Muscle of back (tissue), 13 donors: ENCODE measurements at places on chromosomes 1 and 21. TPM values are rescaled to one million over a fixed set of nuclear protein-coding genes. Genes with fewer than 3 reads are reported as not detected.

- DNase-seq, result no peak
Observed at GRCh38 chr1:75708910-75709309, 15.6 kb upstream of the ACADM start.

- DNase-seq, result no peak
Observed at GRCh38 chr1:40064797-40065499, 24.4 kb downstream of the CAP1 start.

DNA sequence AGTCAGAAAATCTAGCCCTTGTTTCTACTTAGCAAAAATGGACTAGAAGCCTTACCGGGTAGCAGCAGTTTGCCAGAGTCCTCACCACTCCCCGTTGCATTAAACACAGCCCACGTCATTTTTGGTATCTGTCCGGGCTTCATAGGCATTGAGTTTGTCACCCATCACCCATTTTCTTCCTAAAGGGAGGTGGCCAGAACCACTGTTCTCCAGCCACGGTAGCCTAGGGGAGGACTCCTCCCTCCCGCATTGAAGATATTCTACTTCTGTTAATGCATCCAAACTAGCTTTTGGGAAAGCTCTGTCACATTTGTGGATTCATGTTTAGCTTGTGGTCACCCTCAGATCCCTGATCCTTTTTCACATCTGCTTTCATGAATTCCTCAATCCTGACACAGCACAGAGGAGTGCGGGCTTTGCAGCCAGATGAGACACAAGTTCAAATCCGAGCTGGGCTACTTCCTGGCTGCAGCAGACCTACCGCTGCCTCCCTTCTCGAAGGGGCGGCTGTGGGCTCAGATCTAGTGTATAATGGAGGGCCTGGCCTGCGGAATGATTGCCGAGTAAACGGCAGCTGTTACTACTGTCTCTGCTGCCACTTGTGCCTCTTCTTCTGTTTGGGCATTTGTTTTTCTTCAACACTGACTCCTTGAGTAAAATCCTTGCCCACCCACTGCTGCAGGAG, 63.2 kb upstream of the EFHD2 start:
- DNase-seq, result no peak

GRCh38 chr1:36737038-36737555, 254.4 kb upstream of the CSF3R start:
- DNase-seq, result no peak

DNA sequence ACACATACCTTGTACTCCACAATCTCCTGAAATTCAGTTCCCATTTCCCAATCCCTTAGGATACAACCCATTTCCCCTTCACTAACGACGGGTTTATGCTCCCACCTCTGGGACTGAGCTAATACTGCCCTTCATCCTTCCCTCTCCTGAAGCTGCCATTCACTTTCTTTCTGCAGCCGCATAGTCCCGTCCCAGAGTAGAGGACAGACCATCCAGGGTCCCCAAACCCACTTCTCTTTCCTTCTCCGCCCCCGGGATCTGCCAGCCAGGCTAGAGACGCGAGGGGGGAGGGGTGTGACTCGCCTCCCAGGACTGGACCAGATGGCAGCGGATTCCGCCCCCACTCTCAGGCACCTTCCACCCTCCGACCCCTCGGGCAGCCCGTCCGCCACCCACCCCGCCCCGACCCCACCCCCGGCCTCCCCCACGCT, 679 bp downstream of the ABL2 start:
- no peak for DNase-seq

The PRKCZ gene
- polyA plus RNA-seq, result 6.2 TPM

The PLA2G4A gene
- 5.9 TPM for polyA plus RNA-seq

The PTGS2 gene
- 2.1 TPM for polyA plus RNA-seq
